ENCODE measurements at places on chromosomes 4 and X.

DNA sequence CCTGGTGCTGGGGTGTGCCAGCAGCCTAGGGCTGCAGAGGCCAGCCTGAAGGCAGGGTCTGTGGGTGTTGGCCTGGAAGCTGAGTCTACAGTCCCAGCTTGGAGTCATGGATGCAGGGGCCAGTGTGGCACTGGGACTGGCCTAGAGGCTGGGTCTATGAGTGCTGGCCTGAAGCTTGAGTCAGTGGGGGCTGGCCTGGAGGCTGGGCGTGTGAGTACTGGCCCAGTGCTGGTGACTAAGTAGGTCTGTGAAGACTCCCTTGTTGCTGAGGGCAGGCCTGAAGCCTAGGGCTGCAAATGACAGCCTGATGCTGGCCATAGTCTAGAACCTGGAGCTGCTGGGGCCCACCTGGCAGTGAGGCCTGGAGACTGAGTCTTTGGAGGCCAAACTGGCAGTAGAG, 31.3 kb upstream of the ALG13 start:
- DNase-seq, result no peak

- DNase-seq, result no peak
Measured at GRCh38 chr4:185880571-185880970, 68.6 kb upstream of the SORBS2 start.

- DNase-seq, result no peak
Measured at GRCh38 chr4:176383273-176384077, 63.7 kb downstream of the SPCS3 start.

DNA sequence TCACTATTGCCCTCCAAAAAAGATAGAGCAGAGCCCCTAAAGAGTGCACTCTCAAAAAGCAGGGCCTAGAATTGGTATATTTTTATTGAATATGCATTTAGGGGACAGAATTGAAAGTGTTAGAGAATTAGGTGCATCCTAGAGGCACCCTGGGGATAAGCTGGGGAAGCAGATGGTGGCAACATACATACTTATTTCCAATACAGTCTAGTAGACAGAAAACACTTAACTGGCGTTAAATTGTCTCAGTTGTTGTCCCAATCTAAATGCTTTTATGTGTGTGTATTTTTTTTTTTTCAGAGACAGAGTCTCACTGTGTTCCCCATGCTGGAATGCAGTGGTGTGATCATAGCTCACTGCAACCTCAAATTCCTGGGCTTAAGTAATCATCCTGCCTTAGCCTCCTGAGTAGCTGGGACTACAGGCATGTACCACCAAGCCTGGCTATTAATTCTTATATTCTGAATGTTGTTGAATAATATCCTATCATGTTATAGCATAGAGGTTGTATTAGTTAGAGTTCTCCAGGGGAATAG, 481.8 kb downstream of the GRXCR1 start:
- DNase-seq, result no peak

DNA sequence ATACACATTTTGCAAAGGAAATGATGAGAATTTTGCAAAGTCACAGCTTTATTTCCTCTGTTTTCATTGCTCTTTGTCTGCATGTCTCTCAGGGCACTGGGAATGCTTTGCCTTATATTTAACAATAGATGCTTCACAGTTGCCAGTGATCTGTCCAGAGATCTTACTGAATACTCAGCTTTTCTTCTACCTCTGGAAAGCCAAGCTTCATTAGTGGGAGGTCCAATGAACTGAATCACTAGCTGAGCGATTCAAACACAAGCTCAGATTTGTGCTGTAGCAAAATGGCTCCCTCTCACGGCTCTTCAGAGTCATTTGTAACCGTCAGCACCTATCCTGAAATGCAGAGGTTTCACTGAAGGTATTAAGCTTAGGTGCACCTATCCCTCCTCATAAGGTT, 138.9 kb downstream of the DCLK2 start:
- no peak for DNase-seq

DNA sequence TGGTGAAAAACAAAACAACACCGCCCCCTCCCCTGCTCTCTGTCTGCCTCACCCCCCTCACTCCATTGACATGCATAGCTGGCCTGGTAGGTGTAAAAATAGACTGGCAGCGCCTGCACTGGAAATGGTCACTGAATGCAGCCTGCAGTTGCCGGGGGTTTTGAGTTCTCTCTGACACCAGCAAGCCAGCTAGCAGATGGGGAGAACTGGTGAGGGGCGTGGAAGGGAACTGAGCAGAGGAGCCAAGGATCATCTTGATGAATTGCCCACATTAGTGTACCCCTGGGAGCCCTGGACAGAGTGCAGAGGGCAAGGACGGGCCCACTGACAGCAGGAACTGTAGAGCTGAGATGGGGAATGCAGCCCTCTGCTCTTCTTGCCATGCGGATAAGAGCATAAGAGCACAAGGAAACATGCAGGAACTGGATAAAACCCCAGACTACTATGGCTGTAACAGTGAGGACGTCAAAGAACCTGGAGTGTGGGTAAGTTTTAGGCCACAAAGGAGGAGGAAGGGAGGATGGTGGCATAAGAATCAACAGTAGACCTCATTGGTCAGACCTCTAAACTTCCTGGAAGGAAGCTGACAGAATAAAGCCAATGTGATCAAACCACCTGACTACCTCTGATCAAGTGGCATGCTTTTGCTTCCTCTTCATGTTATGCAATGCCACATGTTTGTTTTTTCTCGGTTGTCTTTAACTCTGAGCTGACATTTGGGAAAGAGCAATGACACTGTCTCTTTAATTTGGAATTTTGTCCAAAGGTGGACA, 96.3 kb downstream of the ANK2 start:
- DNase-seq, result no peak

DNA sequence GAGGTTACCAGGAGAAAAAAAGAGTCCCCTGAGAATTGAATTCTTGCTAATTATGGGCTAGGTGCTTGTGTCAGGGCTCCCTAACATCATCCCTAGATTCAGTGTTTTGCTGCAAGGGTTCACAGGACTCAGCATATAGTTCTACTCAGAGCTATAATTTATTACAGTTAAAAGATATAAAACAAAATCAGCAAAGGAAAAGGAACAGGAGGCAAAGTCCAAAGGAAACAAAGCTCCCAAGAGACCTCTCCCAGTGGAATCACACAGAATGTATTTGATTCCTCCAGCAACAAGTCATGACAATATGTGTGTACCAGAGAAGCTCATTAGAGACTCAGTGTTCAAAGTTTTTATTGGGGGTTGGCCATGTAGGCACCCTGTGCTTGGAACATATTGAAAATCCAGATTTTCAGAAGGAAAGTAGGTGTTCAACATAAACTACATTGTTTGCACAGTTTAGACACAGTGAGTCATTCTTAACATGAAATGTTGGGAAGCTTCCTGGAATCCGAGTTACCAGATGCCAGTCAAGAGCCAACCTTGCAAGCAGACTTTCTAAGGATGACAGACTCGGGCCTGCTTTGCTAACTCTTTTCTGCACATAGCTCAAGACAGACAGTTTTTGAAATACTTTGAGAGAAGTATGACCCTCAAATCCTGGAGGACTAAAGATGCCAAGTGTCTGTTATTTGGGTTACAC, 311.3 kb upstream of the EMCN start:
- no peak for DNase-seq

DNA sequence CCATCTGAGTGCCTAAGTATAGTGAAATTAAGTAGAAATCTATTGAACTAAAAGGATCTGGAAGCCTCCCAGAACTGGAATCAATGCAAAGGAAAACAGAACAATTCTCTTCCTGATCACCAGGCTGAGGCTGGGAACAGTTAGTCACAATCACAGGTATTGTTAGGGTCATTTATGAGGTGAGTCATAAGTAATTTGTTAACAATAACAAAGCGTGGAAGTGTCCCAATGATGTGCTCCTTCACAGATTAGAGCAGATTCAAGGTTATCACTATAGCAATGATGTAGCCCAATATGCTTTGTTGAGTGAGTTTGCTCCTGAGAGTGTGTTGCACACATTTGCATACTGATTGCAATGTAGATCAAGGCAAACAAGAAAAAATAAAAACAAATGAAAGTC, 228.1 kb downstream of the ZNF674 start:
- no peak for DNase-seq

DNA sequence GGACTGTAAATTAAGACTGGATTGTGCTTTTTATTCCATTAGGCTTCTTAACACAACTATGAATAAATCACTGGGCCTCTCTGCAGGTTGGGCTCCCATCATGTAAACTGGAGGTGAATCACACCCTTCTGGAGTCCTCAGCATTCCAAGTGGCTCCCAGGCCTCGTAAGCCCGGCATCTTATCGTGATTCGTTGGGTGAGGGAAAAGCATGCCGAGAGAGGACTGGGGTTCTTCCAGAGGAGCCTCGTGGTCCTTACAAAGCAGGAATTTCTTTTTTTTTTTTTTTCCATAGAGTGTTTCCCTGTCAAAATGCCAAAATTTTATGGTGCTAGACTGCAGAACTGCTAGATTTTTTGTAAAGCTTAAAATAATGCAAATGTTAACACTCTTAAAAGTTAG, 20.0 kb downstream of the CLDN22 start:
- DNase-seq, result no peak

DNA sequence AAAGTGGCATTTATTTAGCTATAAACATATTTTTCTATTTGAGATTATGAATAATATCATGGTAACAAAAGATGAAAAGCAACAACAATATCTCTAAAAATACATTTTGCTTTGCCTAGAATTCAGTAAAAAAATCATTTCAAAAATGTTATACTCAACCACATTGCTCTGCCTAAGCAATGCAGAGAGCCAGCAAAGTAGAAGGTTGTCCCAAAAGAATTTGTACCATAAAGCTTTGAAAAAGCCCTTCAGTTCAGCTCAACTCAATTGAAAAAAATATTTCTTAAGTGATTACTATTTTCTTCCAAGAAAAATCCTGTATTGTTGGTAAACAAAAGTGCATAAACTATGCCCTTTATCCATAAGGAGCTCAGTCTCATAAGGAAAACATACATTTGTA, 301.2 kb upstream of the ARSJ start:
- DNase-seq, result no peak

DNA sequence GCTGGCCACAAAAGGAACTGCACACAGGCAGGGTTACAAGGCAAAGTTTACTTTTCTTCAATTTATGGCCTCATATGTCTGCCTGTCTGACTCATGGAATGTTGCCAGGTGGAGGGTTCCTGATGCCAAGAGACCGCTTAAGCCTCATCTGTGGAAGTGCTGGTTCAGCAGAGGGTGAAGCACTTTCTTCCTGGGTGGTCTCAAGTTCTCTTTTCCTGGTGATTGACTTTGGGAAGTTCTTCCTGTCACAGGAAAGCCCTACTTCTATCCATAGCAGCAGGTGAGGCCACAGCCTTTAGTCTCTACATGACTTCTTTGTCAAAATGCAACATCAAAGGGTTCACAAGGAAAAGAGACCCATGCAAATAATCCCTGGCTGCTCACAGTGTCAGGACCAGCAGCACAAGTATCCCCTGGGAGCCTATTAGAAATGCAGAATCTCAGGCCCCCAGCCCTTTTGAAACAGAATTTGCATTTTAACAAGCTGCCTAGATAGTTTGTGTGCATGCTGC, 81.4 kb upstream of the IGFBP7 start:
- DNase-seq, result no peak

GRCh38 chrX:118595501-118596042, 100.0 kb downstream of the DOCK11 start:
- no peak for DNase-seq

- DNase-seq, result no peak
Measured at GRCh38 chrX:78595901-78596502, 63.1 kb downstream of the RTL3 start.

DNA sequence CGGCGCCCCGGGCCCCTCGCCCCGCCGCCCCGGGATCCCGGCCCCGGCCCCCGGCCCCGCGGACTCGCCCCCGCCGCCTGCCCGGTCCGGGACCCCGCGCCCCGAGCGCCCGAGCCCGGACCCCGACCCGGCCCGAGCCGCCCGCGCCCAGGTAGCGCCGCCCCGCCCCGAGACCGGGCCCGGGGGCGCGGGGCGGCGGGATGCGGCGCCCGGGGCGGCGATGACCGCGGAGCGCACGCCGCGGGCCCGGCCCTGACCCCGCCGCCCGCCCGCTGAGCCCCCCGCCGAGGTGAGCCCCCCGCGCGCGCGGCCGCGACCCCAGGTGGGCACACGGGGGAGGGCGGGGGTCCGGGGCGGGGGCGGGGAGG, 224 bp downstream of the FGFRL1 start:
- DNase-seq, result no peak

DNA sequence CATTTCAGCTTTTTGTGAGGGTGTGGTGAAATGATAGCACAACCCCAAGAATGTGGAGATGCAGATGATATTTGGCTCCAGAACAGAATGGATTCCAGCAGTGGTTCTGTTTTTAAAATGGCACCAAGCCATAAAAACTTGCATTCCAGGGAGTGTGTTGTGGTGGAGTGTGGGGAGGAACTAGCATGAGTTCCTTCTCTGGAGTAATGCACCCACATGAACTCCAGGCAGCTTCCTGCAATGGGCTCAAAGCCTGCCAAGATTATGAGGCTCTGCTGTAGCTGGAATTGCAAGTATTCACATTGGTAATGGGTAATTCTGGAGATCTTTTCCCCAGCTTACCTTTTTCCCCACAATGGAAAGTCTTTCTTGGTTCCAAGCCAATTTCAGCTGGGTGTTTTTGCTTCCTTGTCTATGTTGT, 161.4 kb downstream of the RAB28 start:
- DNase-seq, result no peak

DNA sequence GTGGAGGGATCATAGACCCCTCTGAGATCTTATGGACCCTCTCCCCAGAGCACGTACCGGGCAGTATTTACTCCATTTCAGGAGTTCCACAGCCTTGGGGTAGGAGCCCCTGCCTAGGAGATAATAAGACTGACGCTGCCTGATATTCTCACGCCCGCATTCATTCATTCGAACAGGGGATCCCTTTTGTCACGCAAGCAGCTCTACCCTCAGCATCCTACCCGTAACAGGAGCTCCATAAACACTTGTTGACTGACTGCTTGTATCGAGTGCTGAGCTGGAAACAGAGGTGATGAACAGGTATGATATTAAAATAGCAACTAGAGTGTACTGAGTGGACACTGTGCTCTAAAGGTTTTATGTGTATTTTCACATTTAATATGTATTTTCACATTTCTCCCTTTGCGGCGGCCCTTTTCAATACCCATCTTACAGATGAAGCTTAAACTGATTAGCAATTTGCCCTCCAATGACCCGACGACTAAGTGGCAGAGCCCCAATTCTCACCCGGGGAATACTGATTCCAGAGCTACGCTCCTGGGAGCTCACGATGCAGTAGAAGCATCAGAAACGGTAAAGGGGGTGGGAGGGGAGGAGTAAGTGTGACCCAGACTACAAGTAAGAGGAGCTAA, 888 bp downstream of the RAB28 start:
- DNase-seq, result no peak

GRCh38 chr4:64582492-64582891, 173.2 kb upstream of the TECRL start:
- DNase-seq, result no peak

- no peak for DNase-seq
Measured at GRCh38 chrX:9221781-9222180, 187.9 kb upstream of the FAM9B start.

DNA sequence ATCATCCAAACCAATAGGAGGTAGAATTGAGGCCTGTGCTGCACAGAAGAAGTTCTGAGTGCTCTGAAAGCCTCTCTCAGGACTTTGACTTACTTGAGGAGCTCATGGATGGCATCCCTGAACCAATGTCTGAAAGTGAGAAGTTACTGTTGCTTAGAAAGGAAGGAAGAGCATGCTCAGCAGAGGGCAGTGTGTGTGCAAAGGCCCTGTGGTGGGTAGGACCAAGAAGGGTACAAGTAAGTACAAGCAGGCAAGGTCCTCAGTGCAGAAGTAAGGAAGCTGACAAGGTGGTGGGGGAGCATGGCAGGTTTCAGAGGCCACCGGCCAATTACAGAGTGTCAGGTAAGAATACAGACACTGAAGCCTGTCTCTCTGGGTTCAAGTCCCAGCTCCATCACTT, 31.4 kb upstream of the LGI2 start:
- DNase-seq, result no peak
